ENCODE measurements at places on chromosomes 16 and 17.
A peak's percentile ranks its signal among the peaks of the same experiment; 100 is the strongest.

GRCh38 chr16:14007450-14007849 is 63.7 kb upstream of the MRTFB start:
- peak; percentile 32 for DNase-seq

DNA sequence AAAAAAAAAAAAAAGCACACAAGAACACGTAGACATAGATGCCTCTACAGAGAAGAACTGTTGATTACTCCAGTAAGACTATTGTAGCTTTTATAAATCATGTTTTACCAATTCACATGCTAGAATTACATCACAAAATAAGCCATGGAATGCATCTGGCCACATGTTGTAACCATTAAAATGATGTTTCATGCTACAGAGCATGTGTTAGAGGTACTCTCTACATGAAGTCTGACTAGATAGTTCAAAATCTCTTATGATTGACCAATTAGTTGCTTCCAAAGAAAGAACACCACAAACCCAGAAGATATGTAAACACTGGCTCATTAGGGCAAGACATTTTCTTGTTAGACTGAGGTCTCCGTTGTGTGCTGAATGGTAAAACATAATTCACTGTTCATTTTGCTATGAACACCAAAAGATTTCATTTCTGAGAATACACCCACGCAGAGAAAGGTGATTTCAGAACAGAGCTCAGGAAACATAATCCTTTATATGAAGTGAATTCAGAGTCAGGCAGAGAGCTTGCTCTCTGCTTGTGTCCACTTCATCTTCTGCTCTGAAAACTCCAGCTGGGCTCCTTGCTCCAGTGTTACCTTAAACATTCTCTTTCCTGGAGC is 411.4 kb upstream of the SOX9 start:
- DNase-seq = peak; percentile 18

DNA sequence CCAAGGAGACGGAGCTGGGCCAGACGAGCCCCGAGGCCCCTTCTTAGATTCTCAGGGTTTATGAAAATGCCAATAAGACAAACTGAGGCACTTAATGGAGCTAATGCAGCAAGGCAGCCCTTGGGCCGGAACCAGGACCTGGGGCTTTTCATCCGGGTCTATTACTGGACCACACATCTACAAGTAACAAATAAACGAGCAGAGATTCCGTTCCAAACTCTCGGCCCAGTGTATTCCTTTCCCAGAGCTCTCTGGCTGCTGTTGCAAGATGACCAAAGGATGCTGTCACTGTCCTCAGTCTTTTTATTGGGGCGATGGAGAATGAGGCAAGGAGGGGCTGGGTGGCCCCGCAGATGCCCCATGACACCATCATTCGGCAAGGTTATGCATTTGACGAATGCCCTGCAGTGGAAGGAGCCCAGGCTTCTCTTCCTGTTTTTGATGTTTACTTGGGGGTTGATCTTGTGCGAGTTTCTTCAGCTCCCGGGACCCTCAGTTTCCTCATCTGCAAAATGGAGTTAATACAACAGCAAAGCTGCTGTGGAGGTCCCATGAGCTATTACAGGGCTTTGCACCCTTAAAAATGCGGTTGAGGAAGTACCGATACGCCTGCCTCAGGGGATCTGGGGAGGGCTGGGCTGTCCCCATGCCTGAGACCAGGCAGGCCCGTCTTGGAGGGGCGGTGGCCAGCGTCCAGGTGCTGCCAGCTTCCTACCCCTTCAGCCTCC is 1.1 kb upstream of the NTN1 start:
- DNase-seq = no peak

DNA sequence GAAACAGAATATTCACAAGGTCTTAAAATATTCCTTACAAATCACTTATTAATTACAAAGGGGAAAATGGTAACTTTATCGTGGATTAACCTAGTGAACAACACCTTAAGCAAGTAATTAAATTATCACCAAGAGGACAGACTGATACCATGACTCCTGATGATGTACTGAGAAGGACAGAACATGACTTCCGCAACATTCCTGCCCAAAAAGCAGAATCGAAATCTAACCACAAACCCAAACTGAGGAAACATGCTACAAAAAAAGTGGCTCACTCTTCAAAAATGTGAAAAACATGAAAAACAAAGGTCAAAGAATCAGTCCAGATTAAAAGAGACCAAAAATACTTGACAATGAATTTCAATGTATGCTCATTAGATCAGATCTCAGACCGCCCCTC is 151.5 kb downstream of the AATF start:
- DNase-seq = peak; percentile 25

- no peak for DNase-seq
Measured at GRCh38 chr16:73062001-73062616, 14.2 kb upstream of the ZFHX3 start.

DNA sequence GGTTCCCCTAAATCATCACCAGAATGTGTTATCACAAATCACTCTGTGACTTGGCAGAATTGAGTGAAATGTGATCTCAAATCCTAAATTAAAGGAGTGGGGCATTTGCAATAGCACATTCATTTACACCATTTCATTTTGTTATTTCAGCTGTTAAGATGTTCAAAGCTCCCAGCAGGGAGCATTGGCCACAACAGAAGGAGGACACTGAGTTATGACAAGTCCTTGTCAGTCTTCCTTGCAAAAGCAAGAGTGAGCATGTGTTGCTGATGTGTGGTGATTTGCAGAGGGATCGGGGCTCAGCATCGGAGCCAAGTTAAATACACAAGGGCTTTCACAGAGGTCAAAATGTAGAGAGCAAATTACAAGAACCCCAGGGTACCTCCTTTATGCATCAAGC is 372.2 kb upstream of the CDH5 start:
- peak; percentile 62 for DNase-seq

DNA sequence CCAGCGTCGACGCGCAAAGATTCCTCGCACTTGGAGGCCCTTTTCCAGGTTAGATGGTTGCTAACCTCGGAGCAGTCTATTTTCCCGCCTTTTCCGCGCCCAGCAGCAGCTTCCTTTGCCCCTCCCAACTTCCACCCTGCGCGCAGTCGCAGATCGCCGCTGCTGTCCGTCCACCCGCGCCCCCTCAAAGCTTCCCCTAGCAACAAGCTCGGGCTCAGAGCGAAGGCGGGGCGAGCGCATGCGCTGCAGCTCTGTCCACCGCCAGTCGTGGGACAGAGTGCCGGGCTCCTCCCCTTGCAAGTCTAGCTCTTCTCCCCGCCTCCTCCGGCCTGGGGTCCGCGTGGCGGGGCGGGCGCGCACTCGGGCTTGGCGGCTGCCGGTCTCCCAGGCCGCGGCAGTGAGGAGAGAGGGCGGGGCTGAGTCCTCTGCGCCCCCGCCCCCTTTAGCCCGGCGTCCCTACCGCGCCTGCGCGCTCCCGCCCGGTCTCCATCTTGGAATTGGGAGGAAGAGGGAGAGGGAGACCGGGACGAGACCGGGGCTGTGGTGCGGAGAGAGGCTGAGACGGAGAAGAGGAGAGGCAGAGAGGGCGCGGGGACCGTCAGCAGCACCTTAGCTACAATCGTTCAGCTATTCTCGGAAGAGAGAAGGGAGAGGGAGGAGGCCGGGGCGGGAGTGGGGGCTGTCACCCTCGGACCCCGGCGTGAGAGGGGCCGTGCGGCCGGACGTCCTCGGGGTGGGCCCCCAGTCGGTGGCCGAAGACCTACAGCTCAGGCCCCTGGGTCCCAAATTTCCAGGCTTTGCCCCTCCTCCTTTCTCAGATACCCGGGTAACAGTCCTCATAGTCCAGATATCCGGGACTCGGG is at the start of gene TAOK2:
Gene TAOK2, plus strand, starts transcription at position 485 of the 863 bp plus-strand sequence. CDS start 3,905 bp downstream, outside the sequence.
- peak; percentile 99 for DNase-seq

- peak; percentile 17 for DNase-seq
Measured at GRCh38 chr17:60640503-60640902, 37.1 kb upstream of the BCAS3 start.

DNA sequence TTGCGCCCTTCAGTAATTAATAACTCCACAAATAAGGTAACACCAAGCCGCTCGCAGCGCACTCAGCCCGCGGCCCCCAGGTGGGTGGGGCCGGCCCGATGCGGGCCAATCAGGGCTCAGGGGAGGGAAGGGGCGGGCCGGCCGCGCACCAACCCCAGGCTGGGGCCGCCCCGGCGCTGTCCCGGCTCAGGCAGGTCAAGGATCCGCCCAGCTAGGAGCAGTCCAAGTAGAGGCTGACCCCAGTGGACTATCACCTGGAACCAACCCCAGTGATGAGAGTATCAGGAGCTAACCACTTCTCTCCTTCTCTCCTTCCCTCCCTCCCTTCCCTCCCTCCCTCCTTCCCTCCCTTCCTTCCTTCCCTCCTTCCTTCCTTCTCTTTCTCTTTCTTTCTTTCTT is 110.8 kb downstream of the C16orf78 start:
- no peak for DNase-seq

- DNase-seq = no peak
Measured at GRCh38 chr17:45162025-45162687, 481 bp downstream of the HEXIM2 start.

- peak; percentile 77 for DNase-seq
Measured at GRCh38 chr17:68455901-68456338, 1.4 kb downstream of the WIPI1 start.

GRCh38 chr17:7755095-7755890 is 37.7 kb downstream of the DNAH2 start:
- DNase-seq = no peak

GRCh38 chr17:60095381-60095780 is 16.7 kb upstream of the HEATR6 start:
- DNase-seq = peak; percentile 37

DNA sequence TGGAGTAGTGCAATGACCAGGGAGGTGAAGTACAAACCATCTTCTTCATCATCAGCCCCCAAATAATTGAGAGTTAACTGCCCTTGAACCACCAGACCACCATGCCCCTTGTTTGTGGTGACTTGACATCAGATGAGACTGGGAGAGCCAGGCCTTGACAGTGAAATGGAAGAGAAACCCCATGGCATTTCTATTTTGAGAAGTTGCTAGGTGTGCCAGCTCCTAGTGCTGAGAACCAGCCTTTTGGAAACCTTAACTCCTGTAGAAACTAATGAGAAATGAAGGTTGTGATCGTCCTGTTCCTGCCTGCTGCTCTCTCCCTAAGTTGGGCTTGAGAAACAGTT is 2.8 kb downstream of the TMEM94 start:
- DNase-seq = no peak

GRCh38 chr17:29711588-29712385 is 89.1 kb upstream of the CORO6 start:
- DNase-seq = no peak

DNA sequence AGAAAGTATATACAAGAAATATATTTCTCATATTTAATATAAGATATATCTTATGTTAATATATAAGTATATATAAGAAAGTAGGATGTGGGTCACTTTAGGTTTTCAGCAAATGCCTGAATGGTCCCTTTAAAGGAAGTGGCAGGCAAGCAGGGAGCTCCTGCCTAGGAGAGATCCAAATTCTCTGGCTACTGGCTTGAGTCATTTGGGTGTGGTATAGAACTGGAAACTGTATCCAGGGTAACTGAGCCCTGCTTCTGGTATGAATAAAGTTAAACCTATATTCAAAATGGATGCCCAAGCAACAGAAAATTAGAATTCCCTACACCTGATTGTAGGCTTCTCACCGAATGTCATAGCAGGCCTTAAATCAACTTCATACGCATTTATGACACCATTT is 144.4 kb downstream of the ZNF18 start:
- DNase-seq = no peak

GRCh38 chr17:16926061-16926511 is 45.8 kb downstream of the TNFRSF13B start:
- no peak for DNase-seq

GRCh38 chr17:19238167-19238505 is 970 bp downstream of the EPN2 start:
- DNase-seq = no peak

DNA sequence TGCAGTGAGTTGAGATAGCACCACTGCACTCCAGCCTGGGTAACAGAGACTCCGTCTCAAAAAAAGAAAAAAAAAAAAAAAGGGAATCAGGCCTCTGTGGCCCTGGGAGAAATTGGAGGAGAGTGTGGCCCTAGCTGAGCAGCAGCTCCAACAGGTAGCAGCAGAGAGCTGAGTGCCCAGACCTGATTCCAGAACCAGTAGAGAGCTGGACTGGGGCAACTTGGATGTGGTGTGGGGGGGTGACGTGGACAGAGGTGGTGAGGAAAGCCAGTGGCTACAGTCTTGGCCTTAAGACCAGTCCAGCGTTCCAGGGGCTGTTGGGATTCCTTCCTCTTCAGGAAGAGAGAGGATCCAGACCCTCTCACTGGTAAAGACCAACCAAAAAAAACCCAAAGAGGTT is 1.7 kb downstream of the HSPB9 start:
- DNase-seq = no peak

- no peak for DNase-seq
Measured at GRCh38 chr16:87620201-87620495, 17.8 kb downstream of the JPH3 start.

DNA sequence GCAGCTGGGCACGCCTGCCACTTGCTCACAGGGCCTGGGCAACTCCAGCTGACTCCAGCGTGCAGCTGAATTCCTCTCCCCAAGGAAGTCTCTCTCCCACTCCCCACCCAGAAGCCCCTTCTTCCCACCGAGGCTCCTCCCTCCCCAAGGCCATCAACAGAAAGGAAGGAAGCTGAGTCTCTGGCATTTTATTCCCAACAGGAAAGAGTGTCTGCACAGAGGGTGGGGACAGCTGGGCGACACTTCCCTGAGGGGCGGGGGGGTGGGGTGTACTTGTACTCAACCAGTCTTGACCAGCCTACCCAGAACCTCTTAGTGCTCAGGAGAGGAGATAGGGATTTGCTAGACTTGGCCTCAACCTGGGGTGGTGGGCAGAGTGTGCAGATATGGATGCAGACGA is at the start of gene EXOC3L1:
Gene EXOC3L1, minus strand, starts transcription at position 96 of the 400 bp plus-strand sequence. CDS start 460 bp downstream, outside the sequence.
- DNase-seq = no peak

DNA sequence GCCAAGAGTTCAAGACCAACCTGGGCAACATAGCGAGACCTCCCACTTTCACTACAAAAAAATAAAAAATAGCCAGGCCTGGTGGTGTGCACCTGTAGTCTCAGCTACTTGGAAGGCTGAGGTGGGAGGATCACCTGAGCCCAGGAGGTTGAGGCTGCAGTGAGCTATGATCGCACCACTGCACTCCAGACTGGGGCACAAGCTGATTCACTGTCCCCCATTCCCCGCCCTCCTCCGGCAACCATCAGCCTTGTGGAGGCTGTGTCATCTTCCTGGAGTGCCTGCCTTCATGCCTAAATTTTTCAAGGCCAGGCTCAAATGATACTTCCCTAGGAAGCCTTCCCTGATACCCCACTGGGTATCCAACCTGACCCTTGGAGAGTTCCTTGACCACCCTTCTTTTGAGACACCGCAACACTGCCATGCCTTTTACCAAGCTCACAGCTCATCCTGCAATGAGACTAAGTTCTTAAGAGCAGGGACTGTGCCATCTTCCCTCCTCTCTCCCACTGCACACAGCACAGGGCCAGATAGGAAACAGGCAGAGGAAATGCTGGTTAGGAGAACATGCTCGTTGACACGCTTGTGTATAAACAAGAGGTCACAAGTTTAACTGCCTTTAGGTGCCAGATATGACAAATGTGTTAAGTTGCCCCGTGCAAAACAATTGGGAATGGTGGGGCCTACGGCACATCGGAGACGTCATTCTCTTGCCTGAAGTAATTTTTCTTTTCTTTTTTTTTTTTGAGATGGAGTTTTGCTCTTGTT is 3.9 kb upstream of the SRCAP start:
- DNase-seq = no peak

Data from LHCN-M2 (cell line).